ENCODE measurements at places on chromosomes 2 and 18.

DNA sequence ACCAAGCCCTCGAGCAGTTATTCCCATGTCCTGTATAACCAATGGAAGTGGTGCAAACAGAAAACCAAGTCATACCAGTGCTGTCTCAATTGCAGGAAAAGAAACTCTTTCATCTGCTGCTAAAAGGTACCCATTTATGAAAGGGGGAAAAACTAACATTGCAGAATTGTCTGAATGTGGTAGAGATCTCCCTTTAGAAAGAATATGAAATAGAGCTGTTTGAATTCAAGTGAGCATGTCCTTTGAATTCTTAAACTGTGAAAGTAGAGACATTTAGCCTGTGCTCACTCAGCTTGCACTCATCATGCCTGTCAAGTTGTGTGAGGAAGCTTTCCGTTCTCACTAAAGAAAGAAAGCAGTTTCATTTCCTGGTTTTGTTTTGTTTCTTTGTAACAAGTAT lies 87.4 kb downstream of the EML4 start:
- no peak for DNase-seq

GRCh38 chr2:223815186-223815883 lies 22.0 kb downstream of the AP1S3 start:
- DNase-seq = no peak

GRCh38 chr2:42917425-42917927 lies 125.1 kb upstream of the HAAO start:
- no peak for DNase-seq

DNA sequence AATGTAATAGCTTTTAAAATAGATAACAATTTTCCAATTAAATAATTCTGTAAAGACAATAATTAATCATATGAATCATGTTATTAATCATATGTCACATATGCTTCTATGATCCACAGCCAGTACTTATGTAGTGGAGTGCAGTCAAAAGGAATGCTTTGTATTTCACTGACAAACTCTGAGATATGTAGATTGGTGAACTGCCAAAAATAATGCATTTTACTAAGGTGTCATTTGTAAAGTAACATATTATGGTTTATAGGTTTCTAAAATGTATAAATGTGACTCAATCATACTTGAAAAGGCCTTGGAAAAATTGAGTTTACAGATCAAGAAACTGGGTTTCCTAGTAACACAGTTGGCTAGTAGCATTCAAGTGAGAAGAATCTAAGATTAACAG lies 93.8 kb upstream of the KCNH7 start:
- DNase-seq = no peak

DNA sequence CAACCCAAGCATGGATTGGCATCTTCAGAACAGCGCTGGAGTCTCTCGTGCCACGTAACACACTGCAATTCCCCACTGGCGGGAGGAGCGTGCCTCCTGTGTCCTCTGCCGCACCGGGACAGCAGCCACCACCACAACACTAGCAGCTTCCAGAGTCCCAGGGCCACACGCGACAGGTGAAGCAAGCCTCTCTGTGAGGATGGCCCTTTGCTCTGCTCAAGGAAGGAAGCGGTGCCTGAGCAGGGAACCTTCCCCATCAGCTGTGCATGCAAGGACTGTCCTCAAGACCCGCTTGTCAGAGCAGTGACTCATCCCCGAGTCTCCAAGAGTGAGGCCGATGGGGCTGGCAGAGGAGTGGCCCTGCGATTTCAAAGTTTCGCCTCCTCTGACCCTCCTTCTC lies 44.0 kb downstream of the TTC32 start:
- DNase-seq = no peak

GRCh38 chr18:67710639-67711038 lies 194.1 kb upstream of the DSEL start:
- no peak for DNase-seq

DNA sequence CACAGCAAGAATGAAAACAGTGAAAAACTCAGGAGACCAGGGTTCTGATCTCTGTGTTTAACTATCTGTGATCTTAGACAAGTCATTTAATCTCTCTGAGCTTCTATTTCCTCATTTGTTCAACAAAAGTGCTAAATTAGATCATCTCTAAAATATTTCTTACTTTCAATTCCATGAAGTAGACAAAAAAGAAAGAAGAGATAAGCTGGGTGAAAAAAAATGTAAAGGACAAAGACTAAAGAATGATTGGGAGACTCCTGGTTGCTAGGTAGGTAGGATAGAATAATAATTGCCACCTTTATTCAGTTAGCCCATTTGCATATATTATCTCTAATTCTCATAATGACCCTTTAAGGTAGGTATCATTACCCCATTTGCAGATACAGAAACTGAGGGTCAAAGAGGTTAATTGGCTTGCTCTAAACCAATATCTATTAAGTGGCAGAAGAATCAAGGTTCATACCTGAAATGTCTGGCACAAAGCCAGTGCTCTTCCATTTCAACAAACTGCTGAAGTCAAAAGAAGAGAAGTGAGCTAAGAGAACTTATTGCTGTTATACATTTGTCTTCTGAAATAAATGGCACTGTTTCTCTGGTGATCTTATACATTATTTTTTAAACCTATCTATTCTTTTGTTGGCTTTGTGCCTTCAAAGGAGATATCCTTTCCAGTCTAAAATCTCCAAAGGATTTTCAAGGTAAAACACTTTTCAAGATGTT lies 141.7 kb downstream of the OTX1 start:
- no peak for DNase-seq

DNA sequence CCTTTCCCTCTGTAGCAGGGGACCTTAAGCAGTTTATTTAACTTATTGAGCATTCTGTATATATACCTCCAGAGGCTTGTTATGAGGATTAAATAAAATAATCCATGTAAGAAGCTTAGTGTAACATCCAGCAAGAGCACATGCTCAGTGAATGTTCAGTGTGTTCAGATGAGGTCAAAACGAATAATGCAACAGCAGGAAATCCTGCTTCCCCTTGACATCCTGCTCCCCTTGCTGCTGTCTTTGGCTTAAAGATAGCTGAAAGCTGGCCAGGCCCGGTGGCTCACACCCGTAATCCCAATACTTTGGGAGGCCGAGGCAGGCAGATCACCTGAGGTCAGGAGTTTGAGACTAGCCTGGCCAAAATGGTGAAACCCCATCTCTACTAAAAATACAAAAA lies 68.7 kb downstream of the COL4A4 start:
- no peak for DNase-seq

DNA sequence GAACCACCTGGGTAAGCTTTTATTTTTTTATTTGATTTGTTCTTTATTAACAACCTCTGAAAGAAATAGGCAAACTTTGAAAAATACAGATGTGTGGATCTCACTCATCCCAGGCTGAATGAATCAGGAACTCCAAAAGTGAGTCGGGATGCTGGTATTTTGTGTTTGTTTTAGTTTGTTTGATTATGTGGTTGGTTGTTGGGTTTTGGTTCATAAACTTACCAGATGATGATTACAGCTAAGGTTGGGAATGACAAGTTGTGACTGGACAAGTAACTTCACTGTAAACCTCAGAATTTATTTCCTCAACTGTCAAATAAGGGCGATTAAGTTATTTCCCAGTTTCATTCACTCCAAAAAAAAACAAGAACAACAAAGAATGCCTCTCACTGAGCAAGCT lies 80.5 kb upstream of the KIF5C start:
- no peak for DNase-seq

GRCh38 chr2:433216-433615 lies 145.3 kb upstream of the ALKAL2 start:
- no peak for DNase-seq

- no peak for DNase-seq
Observed at GRCh38 chr2:69755862-69756467, 14.0 kb downstream of the ANXA4 start.

DNA sequence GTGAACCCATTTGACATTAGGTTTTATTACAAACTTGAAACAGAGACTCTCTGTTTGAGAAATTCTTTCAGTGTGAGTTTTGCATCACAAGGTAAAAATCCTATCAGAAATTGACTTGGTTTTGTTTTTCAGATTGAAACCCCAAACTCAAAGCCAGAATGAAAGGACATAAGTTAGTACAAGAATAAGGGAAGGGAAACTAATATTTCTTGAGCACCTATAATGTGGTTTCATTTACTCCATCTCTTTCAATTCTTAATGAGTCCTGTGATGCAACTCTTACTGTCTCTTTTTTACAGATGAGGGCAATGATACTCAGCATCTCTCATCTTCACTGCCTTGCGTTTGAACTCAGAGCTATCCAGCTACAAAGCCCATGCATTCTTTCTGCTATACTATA lies 210.0 kb upstream of the SIX3 start:
- DNase-seq = no peak

GRCh38 chr2:170122883-170123547 lies 54.9 kb upstream of the MYO3B start:
- no peak for DNase-seq

All from stimulated activated CD8-positive, alpha-beta memory T cell treated with anti-CD3 and anti-CD28 coated beads, Interleukin-4, amount 100 ng/mL, for 4 hours (primary cell).